ENCODE measurements at places on chromosomes 6 and 20.

GRCh38 chr6:134772671-134773360 lies 177.1 kb downstream of the ALDH8A1 start:
- no peak for DNase-seq

DNA sequence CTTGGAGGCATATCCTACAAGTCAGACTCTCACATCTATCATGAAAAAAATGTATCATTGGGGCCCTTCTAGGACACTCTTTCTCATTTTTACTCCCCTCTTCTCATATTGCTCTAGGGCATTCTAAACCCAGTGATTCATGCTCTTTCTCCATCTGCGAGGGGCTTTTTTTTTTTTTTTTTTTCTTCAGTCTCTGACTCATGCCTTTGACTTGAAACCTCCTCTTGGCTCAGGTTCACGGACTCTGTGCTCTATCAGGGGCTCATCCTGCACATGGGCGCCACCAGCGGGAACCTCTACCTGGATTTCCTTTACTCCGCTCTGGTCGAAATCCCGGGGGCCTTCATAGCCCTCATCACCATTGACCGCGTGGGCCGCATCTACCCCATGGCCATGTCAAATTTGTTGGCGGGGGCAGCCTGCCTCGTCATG lies 17.8 kb downstream of the SLC22A1 start:
- no peak for DNase-seq

- no peak for DNase-seq
These were observed 94.4 kb downstream of the CD83 start for GRCh38 chr6:14212020-14212419.

GRCh38 chr6:14883921-14884320 lies 361.9 kb upstream of the JARID2 start:
- no peak for DNase-seq

GRCh38 chr6:11580686-11581405 lies 43.3 kb downstream of the TMEM170B start:
- DNase-seq: no peak

DNA sequence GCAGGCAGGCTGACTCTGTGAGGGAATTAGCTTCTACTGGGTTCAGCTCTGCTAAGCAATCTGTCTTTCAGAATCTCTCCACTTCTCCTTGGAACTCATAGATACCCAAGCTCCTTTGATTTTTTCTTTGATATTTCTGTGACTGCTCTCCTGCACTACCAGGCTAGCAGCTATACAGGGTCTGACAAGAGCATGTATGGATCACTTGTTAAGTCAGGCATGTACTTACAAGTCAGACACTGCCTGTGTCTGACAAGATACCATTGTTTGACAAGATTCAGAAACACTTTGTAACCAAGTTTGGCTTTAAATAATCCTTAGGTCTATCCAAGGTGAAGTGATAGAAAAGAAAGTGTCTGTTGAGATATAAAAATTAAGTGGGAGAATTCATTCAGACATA lies 79.5 kb downstream of the SESN1 start:
- no peak for DNase-seq

- DNase-seq: no peak
These were observed 4.0 kb downstream of the DLL1 start for GRCh38 chr6:170286934-170287265.

DNA sequence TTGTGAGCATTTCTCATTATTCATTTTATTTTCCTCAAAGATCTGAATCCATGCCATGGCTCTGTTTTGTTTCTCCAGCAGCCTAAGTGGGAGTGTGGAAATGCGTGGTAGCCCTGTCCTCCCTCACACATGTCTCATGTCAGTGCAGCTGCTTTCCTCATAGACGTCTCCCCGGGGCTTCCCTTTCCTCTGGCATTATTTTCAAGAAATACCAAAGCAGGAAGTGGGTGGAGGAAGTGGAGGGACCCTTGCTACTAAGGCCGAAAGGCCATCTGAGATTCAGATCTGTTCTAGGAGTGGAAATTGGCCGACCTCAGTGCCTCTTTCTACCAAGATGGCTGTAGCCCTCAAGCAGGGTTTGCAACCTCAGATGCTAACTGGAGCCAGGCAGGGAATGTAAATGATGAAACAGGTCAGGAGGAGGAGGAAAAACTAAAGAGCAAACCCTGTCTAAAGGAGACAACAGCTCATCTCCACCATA lies 420.9 kb upstream of the PLCB4 start:
- no peak for DNase-seq

GRCh38 chr6:30073489-30074235 lies 1.9 kb downstream of the RNF39 start:
- no peak for DNase-seq

GRCh38 chr20:49890471-49891361 lies 24.6 kb downstream of the SPATA2 start:
- no peak for DNase-seq

DNA sequence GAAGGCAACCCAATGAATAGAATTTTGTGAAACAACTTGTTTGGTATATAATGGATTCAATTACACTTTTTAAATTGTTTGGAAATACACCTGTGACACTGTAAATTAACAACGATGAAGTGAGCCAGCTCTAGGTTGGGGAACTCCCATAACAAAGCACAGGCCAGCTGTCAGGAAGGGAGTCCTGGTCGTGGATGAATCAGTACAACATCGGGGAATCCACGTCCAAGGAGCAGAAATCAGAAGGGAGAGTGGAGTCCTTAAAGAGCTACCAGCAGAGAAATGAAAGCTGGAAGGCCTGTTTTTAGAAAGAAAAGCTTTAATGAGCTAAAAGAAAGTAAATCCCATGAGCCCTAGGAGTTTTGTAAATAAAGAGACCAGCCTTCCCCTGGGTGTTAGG lies 223.1 kb upstream of the SLC35B3 start:
- no peak for DNase-seq

DNA sequence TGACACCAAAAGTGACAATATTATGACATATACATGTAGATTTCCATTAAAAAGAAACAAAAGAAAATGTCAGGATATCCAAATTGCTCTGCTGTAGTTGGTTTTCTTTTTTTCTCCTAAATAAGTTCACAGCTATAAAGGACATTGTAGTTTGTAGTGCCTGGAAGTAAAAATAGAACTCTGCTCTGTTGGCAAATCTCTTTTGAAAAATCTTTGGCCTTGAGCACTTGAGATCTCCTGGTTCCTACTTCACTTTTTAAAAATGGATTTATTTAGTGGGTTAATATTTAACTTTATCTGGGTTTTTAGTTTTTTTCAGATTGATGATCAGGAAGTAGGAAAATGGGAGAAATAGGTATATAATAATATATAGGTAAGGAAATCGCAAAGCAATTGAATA lies 52.9 kb downstream of the AFDN start:
- DNase-seq: no peak

- no peak for DNase-seq
These were observed 4.6 kb downstream of the CYP24A1 start for GRCh38 chr20:54168961-54169862.

DNA sequence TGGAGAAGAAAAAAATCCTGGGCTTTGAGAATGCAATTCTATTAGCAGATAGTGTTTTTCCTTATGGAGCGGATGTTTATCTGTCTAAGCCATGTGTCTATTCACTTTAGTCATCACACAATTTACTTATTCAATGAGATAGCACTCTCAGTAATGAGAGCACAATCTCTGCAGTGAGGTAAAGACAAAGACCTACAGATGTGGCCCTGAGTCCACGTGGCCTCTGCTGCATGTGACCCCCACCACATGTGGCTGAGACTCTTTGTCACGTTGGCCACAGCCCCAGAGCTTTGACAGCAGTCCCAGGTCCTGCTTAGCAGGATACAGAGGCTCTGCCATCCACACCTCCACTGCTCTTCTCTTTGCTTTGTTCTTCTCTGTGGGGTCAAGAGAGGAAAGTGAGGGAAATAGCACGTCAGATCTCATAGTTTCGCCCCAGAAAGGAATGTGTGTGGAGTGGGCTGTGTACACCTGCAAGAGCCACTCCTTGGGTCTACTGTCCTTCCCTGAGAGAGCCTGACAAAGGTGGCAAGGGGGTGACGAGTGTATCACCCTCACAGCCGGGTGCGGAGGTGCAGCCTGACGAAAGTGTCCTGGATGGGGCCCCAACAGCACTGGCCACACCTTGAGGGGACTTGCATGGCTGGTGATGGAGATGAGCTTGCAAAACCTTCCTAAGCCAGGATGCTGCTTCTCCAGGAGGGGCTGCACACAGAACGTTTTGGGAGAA lies 40.7 kb downstream of the ZNF831 start:
- DNase-seq: no peak

- no peak for DNase-seq
These were observed 931 bp downstream of the UFL1 start for GRCh38 chr6:96522465-96523009.

GRCh38 chr20:19786311-19786710 lies 28.3 kb downstream of the RIN2 start:
- peak; percentile 85 for DNase-seq

DNA sequence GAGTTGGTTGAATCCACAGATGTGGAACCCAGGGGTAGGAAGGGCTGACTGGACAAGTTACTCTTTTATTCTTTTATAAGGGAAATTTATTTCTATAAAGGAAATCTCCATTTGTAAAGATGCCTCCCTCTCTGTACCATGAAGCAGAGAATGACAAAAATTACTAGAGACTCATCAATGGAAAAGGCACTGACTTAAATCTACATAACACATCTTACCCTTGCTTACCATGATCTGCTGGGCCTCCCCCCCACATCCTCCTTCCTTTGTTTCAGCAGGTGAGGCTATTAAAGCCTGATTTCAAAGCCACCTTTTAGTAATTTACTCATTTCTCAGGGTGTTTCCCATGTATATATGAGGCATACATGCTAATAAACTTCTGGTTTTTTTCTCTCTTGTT lies 130.2 kb upstream of the HDDC2 start:
- no peak for DNase-seq

GRCh38 chr6:113539202-113539601 lies 317.9 kb upstream of the MARCKS start:
- DNase-seq: no peak

DNA sequence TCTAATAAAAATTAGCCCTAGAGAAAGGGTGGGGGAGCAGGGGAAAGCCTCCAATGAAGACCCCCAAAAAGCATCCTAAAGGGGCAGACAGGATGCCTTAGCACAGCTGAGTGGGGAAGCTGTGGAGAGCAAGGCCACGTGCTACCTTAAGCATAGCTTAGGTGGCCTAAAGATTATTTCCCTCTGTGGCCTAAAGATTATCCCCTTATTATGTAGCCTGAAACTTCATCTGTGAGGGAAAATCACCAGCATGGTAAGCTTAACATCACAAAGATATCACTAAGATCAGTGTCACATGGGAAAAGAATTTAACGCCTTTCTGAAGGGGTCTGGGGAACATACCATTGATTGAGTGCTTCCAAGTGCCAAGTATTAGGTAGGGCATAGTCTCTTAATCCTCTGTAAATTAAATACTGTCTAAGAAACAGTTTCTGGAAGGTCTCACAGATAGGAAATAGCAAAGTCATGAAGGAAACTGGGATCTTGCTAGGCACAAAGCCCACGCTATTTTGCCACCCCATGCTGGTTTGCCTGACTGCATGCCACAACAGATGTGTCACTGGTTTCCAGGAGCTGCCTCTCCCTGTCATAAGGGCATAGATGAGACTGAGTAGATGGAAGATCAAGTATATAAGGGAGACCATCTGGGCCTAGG lies 170.0 kb downstream of the HACE1 start:
- no peak for DNase-seq

GRCh38 chr20:14984768-14985622 lies 647.6 kb upstream of the FLRT3 start:
- no peak for DNase-seq

GRCh38 chr20:47786765-47787107 lies 1.5 kb upstream of the SULF2 start:
- DNase-seq: no peak

DNA sequence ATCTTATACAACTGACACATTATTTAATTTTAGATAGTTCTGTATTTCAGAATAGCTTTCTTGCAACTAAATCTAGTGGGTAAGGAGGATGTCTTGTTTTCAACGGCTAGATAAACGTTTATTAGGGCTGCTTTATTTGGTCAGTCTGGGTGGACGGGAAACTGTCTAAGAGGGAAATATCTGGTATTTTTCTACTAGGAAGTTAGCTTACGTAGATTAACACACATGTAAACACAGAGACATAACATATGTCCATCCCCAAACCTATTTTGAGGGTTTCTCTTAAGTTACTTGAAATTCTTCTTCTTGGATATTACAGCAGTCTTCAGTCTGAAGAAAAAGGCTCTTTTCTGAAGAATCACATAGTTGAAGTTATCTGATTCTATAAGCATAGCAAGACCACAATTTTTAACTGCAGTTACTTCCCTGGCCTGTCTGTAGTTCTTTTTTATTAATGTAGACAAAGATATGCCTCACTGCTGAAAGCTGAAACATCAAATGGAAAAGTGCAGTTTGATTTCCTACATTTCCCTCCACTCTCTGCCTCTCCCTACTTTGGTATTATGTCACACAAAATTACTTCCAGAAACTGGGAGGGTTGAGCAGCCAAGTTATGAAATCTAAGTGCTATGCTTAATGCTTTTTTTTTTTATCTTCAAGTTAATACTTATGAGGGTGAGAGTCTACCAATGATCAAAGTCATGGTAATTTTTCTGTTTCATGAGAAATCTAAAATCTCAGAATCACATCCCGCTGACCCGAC lies 37.4 kb downstream of the PLAGL1 start:
- DNase-seq: no peak

GRCh38 chr20:20425823-20426654 lies 58.1 kb downstream of the INSM1 start:
- no peak for DNase-seq

GRCh38 chr20:44644230-44644617 lies 7.3 kb downstream of the ADA start:
- DNase-seq: no peak

DNA sequence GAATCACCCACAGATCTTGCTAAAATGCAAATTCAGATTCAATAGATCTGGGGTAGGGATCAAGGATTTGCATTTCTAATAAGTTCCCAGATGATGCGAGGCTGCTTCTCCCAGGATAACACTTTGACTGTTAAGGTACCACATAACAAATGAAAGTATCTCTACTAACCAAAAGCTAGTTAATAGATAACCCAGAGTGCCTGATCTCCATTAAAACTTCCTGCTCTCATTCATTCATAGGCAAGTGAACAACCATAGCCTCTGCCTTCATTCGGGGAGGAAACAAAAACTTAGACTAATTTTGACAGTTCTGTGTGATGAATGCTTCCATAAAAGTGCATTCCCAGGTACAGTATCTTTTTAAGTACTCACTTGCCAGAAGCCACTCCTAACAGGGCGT lies 265.6 kb upstream of the BTBD3 start:
- no peak for DNase-seq
